ENCODE measurements at places on chromosomes 12 and 14.

- H3K27ac ChIP-seq, result no peak overlapping the region
- no peak for DNase-seq
- no peaks in the 10 kb centered on the region for H3K27me3 ChIP-seq
- H3K4me3 ChIP-seq, result no peak overlapping the region
- no peaks in the 10 kb centered on the region for H3K36me3 ChIP-seq
- H3K4me1 ChIP-seq, result no peaks in the 10 kb centered on the region
Observed at GRCh38 chr12:97821806-97822205, 359.2 kb downstream of the RMST start.

GRCh38 chr14:101097109-101097793 lies 193.7 kb upstream of the RTL1 start:
- H3K27ac ChIP-seq, result no peak overlapping the region
- H3K4me1 ChIP-seq, result no peaks in the 10 kb centered on the region
- DNase-seq, result no peak
- no peaks in the 10 kb centered on the region for H3K36me3 ChIP-seq
- peaks cover 5% of the 10 kb centered on the region for H3K27me3 ChIP-seq

DNA sequence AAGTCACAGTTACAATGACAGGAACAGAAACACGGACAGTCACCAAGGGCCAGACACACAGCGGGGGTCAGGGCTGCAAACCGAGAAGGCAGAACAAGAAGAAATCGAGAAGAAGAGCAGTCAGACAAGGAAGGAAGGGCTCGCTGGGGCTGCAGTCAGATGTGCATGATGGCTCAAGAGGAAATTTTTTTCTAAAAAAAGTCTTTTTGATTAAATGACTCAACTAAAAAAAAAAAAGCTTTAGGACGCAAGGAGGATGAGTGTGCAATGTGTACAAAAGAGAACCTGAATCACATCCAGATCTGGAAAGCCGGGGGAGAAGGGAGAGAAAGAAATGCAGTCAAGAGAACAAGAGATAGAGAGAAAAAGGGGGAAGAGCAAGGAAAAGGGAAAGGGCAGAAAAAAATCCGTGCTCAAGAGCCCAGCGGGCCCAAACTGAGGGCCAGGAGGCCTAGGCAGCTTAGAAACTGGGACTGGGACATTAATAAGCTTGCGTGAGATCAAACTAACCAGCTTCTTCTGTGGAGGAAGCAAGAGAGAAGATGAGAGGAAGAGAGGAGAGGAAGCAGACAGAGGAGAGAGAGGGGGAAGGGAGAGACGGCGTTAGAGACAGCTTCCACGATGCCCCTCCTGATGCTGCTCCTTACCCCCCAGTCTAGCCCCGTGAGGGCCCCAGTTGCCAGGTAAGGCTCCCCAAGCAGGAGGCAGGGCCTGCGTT lies 6.7 kb downstream of the IFFO1 start:
- no peak overlapping the region for H3K4me3 ChIP-seq
- H3K27me3 ChIP-seq, result no peaks in the 10 kb centered on the region
- H3K36me3 ChIP-seq, result peaks cover 11% of the 10 kb centered on the region
- no peak for DNase-seq
- H3K27ac ChIP-seq, result peak overlapping the region; percentile 77

GRCh38 chr12:27112871-27113270 lies 30.5 kb upstream of the C12orf71 start:
- no peak for DNase-seq
- H3K4me3 ChIP-seq, result no peak overlapping the region
- no peak overlapping the region for H3K27ac ChIP-seq
- no peaks in the 10 kb centered on the region for H3K27me3 ChIP-seq

DNA sequence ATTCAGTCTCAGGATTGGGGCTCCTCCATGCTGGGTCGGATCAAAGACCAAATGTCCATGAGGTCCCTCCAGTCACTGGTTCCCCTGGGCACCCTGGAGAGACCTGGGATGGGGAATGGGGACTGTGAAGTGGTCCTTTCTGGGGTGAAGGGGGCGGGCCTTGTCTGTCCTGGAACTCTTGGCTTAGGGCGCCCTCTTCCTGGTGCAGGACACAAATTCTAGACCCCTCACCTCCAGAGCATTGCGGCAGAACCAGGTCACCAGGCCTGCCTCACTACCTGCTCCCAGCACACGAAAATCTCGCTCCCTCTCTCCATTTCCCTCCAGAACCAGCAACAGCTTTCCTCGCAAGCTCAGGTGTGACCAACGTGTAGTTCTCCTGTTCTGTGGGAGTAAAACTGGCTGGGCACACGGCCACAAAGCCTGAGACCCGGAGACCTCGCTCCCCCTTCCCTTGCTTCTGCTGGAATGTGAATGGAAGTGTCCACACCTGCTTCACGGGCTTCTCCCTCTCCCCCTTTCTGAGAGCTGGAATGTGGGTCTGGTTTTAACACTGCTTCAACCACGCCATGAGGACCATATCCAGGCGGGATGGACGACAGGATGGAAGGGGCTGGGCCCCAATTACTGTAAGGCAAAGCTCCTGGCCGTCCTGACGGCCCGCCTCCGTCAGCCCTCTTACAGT lies 112.7 kb downstream of the SCARB1 start:
- peaks cover 4% of the 10 kb centered on the region for H3K36me3 ChIP-seq
- peaks cover 12% of the 10 kb centered on the region for H3K27me3 ChIP-seq
- DNase-seq, result no peak

- no peak overlapping the region for H3K4me3 ChIP-seq
- no peak for DNase-seq
- no peaks in the 10 kb centered on the region for H3K36me3 ChIP-seq
- peaks cover 14% of the 10 kb centered on the region for H3K4me1 ChIP-seq
- H3K27me3 ChIP-seq, result peaks cover 18% of the 10 kb centered on the region
Observed at GRCh38 chr14:21536418-21537089, 10.4 kb upstream of the SALL2 start.

DNA sequence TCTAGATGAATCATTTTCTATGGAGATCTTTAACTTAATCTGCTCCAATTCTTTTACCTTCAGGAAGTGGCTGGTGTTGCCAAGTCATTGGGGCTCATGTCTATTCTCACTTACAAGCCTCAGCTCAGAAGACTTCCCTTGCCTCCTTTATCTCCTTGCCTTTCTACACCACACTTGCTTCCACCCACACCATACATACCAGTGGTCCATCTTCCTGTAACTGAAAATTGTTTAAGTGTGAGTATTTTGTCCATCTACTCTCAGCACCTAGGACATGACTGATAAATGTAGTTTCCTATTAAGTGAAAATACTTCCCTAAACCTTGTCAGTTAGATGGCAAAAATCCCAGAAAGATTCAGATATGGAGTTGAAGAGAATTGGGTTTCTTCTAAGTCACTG lies 199.7 kb upstream of the CPNE8 start:
- H3K4me1 ChIP-seq, result no peaks in the 10 kb centered on the region
- no peaks in the 10 kb centered on the region for H3K27me3 ChIP-seq
- no peak for DNase-seq
- H3K4me3 ChIP-seq, result no peak overlapping the region

DNA sequence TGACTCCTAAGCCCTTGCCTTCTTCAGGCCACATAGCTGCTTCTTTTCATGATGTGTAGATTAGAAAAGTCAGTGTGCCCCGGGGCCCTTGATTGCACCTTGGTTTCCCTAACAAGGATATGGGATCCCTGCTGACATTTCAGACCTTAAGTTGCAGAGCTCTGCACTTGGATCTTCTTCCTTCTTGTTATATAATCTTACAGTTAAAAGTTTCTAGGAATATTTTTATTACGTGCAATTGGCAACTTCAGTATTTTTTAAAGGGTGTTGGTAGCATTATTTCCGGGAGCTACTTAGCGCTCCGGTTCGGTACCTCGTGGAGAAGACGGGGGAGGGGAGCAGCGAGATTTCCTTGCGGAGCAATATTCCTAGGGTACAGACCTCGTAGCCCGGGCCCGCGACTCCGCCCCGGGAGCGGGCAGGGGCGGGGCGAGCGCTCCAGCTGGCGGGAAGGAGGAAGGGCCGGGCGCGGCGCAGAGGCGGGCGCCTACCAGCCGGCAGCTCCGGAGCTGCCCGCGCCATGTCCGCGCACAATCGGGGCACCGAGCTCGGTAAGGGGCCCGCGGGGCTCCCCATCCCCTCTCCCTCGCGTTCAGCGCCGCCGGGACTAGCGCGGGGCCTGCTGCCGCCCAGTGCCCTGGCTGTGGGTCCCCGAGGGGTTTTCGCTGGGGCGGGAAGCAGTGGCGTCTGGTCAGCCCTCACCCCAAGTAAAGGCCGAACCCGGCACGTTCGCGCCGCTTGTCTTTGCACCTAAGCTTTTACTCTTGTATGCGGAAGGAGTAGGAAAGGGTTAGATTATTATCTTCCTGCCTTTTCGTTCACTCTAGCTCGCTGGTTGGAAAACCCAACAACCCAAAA lies at the start of gene DERA:
Gene DERA (plus strand): TSS at position 469 of the 858 bp plus-strand sequence. CDS start 52 bp downstream, at position 521.
- peaks cover 31% of the 10 kb centered on the region for H3K4me1 ChIP-seq
- H3K36me3 ChIP-seq, result no peaks in the 10 kb centered on the region
- H3K4me3 ChIP-seq, result peak within 1 kb of the TSS; percentile 92
- no peaks in the 10 kb centered on the region for H3K27me3 ChIP-seq
- DNase-seq, result peak; percentile 64

DNA sequence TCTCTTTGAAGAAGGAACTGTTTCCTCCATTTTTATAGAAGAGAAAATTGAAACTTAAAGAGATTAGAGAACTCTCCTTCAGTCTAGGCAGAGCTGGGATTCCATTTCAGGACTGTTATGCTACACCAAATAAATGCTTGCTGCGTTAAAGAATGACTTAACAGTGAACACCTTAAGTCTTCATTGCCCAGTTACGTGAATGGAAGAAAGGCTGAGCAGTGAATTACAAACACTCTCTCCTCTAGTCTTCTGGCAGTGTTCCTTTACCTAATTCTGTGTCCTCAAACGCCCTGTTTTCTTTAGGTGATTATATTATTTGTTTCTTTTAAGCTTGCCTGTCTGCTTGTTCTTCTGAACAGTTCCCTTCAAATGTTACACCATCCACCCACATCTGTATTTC lies 59.7 kb downstream of the RCOR1 start:
- no peaks in the 10 kb centered on the region for H3K36me3 ChIP-seq
- H3K4me3 ChIP-seq, result no peak overlapping the region
- peaks cover 2% of the 10 kb centered on the region for H3K27me3 ChIP-seq
- no peak for DNase-seq
- H3K27ac ChIP-seq, result no peak overlapping the region

All from immature natural killer cell (primary cell).